ENCODE measurements at places on chromosomes 3 and 15. TPM values are rescaled to one million over a fixed set of nuclear protein-coding genes. Genes with fewer than 3 reads are reported as not detected.

ILDR1 gene
- total RNA-seq: not detected

DNA sequence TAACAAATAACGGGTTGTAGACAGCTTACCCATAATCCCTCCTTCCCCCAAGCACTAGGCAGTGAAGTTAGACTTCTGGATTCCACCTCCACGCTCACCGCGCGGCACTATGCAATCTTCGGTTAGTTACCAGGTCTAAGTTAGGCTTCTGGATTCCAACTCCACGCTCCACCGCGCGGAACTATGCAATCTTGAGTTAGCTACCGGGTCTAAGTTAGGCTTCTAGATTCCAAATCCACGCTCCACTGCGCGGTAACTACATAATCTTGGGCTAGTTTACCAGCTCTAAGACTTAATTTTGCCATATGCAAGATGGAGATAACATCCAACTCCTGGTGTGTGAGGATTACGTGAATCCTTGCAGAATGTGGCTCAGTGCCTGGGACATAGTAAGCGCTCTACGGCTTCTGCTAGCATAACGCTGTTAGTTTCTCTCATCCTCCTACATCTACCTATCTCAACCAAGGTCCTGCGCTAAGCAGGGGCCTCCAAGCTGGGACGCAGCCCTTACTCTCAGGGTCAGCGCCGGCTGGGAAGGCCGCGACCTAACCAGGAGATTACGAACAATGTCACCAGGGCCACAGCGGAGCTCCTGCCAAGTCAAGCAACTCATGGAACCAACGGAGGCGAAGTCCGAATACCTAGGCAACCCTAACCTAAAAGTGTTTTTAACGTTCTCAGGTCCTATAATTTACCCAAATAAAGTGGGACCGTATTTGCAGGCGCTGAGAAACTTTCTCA is 497 bp upstream of the RPLP1 start:
- no peak for DNase-seq

UBA7 gene
- 6.0 TPM for total RNA-seq

GRCh38 chr3:149390772-149391212 is 13.3 kb upstream of the TM4SF1 start:
- no peak for DNase-seq

GRCh38 chr15:43826029-43826507 is 734 bp upstream of the WDR76 start:
- DNase-seq: no peak

TUSC7 gene
- total RNA-seq: not detected

DNA sequence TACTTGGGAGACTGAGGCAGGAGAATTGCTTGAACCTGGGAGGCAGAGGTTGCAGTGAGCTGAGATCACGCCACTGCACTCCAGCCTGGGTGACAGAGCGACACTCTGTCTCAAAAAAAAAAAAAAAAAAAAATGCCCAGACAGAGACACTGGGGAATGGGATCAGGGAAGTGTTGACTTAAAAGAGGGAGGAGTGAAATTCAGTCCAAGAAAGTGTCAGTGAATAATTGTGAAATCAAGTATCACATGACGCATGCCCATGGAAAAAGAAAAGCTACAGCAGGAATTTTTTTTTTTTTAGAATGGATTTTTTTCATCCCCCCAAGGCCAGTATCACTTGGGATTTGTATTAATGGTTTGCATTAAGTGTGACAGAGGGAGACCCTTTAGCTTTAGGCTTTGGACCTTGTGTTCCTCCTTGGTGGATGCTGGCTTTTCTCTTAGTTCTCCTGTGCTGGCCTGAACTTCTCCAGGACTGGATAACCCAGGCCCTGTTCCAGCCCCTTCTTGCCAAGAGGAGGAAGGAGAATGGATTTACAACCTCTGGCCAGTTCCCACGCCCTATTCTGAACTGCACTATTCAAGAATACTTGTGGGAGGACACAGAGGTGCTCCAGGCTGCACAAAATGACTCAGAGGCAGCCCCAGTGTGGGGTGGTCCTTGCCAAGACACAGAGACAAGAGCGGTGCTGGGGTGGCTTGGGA is 36.7 kb upstream of the ZNF774 start:
- DNase-seq: no peak

DNA sequence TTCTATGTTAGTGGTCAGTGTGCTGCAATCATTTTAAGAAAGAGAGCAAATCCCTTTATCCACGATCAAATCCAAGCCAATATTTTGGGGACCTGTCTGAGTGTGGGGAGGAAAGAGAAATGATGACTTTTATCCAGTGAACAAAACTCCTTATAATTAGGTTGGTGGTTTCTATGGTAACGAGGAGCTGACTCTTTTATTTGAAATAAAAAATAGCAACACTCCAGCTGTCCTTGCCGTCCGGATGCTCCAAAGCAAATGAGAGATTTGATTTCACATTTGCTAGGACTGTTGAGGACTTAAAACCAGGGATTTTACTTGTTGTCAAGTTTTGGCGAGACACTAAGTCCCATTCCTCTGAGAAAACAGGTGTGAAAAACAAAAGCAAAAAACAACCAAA is 154.0 kb upstream of the PRICKLE2 start:
- DNase-seq: no peak
